ENCODE measurements at places on chromosomes 6 and 20.
A peak's percentile ranks its signal among the peaks of the same experiment; 100 is the strongest.

DNA sequence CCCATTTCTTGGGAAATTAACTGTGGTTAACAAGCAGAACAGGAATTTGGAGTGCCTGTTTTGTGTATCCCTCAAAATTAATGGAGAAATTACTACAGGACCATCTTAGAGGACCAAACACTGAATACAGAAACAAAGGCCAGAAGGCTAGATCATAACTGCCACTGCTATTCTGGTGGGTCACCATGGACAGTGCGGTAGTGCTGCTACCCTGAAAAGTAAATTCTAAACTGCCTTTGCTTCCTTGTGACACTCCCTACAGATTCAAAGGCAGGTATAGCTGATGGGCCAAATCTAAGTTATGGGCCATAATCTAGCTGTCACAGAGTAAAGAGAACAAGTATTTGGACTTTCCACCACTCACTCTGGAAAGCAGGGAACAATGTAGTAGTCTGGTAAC lies 575.8 kb upstream of the ADGRB3 start:
- no peak for DNase-seq

- DNase-seq, result no peak
Measured at GRCh38 chr6:8743170-8743745, 307.9 kb upstream of the SLC35B3 start.

DNA sequence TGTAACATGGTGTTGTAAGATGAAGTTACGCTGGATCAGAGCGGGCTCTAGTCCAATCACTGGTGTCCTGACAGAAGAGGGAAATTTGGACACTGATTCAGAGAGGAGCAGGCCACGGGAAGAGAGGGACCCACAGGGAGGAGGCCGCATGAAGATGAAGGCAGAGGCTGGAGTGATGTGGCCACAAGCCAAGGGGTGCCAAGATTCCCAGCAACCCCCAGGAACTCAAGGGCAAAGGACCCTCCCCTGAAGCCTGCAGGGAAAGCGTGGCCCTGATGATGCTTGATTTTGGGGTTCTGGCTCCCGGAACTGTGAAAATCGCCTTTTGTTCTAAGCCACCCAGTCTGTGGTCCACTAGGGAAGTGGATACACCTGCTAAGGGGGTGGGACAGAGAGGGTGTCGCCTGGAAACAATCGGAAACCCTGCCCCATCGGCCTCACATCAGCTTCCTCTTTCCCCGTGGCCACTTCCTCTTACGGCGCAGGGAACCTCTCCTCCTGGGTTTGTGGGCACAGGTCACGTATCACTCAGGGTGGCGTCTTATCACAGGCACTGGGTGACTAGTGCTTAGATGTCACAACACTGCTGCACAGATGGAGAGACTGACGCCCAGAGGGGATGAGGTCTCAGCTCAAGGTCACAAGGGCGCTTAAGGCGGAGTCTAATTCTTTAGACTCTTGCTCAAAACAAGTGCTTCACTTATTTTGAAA lies 58.0 kb downstream of the SULF2 start:
- peak; percentile 40 for DNase-seq

DNA sequence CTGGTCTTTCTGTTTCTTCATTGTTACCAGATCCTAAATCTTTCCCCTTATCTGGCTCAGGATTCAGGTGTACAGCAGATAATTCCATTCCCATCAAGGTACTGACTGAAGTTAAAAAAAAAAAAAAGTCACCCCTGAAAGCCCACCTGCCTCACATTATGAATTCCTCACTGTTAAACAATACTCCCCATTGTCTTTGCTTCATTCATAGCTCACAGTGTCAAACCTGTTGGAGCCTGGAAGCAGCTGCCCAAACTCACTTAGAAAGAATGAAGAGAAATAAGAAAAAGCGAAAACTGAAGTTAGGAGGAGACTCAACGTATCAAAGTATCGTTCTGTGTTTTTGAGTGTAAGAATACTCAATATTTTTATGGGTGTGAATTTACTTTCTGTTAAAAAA lies 1.8 kb upstream of the DCBLD1 start:
- DNase-seq, result no peak

Measured in stimulated activated CD8-positive, alpha-beta memory T cell treated with anti-CD3 and anti-CD28 coated beads, Interleukin-4, amount 100 ng/mL, for 1 hour (primary cell).